ENCODE measurements at places on chromosomes 7 and 10. TPM values are rescaled to one million over a fixed set of nuclear protein-coding genes. Genes with fewer than 3 reads are reported as not detected.

DNA sequence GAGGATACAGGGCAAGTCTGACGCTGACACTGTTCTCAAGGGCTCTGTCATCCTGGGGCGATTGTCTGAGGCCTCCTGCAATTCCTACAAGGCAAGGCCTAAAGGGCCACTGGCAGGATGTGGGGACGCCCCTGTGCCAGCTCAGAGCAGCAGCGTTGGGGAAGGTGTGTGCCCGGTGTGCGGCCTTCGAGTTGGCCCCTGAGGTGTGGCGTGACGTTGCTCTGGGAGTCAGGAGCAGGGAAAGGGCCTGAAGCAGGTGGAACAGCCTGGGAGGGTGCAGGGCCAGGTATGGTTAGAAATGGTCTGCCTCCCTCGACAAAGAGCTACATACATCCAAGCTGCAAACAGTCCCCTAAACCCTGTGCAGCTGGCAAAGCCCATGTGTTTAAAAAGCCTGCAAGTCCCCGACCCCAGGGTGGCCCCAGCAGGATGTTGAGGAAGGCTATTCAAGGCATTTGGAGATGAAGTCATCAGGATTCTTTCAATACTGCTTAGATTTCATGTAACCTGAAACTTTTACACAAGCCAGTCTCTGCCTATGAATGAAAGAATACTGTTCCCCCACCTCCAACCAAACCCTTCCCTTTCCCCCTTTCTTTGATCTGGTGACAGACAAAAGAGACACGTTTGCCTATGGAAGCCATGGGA, 142.5 kb upstream of the TNS3 start:
- H3K36me3 ChIP-seq, result no peaks in the 10 kb centered on the region
- DNase-seq, result no peak
- no peak overlapping the region for H3K4me3 ChIP-seq
- no peaks in the 10 kb centered on the region for H3K4me1 ChIP-seq

- no peaks in the 10 kb centered on the region for H3K4me1 ChIP-seq
- H3K36me3 ChIP-seq, result no peaks in the 10 kb centered on the region
- no peak for DNase-seq
- no peak overlapping the region for H3K4me3 ChIP-seq
- H3K27ac ChIP-seq, result no peak overlapping the region
Measured at GRCh38 chr7:1761097-1761496, 91.0 kb downstream of the ELFN1 start.

DNA sequence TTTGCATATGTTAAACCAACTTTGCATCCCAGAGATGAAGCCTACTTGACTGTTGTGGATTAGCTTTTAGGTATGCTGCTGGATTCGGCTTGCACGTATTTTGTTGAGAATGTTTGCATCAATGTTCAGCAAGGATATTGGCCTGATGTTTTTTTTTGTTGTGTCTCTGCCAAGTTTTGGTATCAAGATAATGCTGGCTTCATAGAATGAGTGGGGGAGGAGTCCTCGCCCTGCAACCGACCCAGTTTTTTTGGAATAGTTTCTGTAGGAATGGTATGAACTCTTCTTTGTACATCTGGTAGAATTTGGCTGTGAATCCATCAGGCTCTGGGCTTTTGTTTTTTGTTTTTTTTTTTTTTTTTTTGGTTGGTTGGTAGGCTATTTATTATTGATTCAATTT, 147.9 kb downstream of the AHR start:
- no peak overlapping the region for H3K27ac ChIP-seq
- no peak for DNase-seq
- no peaks in the 10 kb centered on the region for H3K36me3 ChIP-seq
- H3K4me1 ChIP-seq, result no peaks in the 10 kb centered on the region
- no peak overlapping the region for H3K4me3 ChIP-seq

GRCh38 chr10:116602648-116603400, 12.1 kb downstream of the PNLIPRP1 start:
- H3K27me3 ChIP-seq, result no peaks in the 10 kb centered on the region
- DNase-seq, result peak; percentile 62
- no peaks in the 10 kb centered on the region for H3K4me1 ChIP-seq
- no peak overlapping the region for H3K4me3 ChIP-seq
- H3K36me3 ChIP-seq, result no peaks in the 10 kb centered on the region

DNA sequence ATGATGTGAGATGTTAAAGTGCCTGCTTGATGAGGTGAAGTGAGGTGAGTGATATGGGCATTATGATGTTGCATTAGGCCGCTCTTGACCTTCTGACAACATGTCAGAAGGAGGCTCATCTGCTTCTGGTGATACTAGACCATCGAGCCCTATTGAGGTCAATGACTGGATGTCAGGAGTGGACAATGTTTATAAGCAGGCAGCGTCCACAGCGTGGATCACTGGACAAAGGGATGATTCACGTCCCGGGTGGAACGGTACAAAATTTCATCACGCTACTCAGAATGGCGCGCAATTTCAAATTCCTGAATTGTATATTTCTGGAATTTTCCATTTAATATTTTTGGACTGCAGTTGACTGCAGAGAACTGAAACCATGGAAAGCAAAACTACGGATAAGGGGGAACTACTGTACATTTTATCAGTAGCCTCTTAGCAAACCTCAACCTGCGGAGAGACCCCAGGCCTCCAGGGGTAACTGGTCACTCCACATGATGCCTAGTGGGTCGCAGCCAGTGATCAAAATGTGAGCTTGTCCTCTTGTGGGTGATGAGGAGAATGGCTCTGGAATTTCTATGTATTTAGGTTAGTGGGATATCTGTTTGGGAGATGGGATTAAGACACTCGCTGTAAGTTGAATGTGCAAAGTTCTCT, 5.7 kb upstream of the ZCCHC24 start:
- no peak overlapping the region for H3K27ac ChIP-seq
- no peak overlapping the region for H3K4me3 ChIP-seq
- H3K36me3 ChIP-seq, result no peaks in the 10 kb centered on the region
- no peak for DNase-seq
- no peaks in the 10 kb centered on the region for H3K27me3 ChIP-seq

GRCh38 chr7:195010-195829, 2.8 kb downstream of the FAM20C start:
- H3K27me3 ChIP-seq, result no peaks in the 10 kb centered on the region
- no peak for DNase-seq
- H3K27ac ChIP-seq, result no peak overlapping the region
- H3K4me1 ChIP-seq, result no peaks in the 10 kb centered on the region
- no peak overlapping the region for H3K4me3 ChIP-seq

DNA sequence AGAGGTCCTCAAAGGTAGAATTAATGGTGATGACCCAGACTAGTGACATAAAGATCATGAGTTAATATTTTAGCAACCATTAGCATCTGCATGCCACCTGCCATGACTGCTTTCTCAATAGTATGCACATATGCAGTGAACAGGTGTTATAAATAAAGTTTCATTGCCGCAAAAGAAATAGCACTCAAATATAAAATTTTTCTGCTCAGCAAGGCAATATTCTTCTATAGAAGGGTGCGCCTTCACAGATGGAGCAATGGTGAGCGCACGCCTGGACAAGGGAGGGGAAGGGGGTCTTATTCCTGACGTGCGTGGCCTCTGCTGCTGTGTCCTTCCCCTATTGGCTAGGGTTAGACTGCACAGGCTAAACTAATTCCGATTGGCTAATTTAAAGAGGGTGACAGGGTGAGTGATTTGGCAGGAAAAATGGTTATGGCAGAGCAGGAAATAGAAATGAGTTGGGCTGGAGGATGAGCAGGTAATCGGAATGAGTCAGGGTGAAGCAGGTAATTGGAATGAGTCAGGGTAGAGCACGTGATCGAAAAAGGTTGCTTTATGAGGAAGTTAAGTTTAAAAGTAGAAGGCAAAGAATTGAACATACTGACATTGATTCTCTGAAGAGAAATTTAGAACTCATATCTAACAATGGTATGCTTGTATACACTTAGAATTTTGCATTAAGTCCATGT, 24.7 kb upstream of the TRIM24 start:
- H3K4me1 ChIP-seq, result no peaks in the 10 kb centered on the region
- no peak overlapping the region for H3K4me3 ChIP-seq
- no peak overlapping the region for H3K27ac ChIP-seq
- H3K27me3 ChIP-seq, result no peaks in the 10 kb centered on the region
- DNase-seq, result no peak
- no peaks in the 10 kb centered on the region for H3K36me3 ChIP-seq

DNA sequence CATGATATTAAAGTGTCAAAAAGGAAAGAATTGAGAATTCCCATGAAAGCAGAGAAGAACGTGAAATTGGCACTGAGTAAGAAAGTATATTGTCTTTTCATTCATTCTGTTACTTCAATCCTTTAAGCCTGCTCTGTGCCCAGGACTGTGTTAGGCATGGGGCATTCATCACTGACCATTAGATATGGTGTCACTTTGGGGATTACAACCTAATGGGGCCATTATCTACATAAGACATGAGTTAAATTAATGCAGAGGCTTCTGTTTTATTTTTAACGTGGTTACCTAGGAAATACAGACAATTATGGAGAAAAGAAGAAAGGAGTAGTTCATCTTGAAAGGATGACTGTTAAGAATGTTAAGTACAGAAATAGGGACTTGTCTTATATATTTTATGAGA, 163.5 kb upstream of the LRGUK start:
- DNase-seq, result no peak
- no peaks in the 10 kb centered on the region for H3K4me1 ChIP-seq
- no peak overlapping the region for H3K27ac ChIP-seq

DNA sequence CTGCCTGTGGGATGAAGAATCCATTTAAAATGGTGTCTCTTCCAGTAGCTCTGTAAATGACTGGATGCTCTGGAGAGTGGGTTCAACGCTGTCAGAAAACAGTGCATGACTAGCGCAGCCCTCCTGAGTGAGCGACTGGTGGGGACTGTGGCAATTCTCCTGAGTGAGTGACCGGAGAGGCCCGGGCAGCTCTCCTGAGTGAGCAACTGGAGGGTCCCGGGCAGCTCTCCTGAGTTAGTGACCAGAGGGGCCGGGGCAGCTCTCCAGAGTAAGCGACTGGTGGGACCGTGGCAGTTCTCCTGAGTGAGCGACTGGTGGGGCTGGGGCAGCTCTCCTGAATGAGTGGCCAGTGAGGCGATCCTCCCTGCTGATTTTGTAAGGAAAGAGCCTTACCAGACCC, 85.5 kb downstream of the WDR37 start:
- no peaks in the 10 kb centered on the region for H3K36me3 ChIP-seq
- H3K4me1 ChIP-seq, result no peaks in the 10 kb centered on the region
- no peaks in the 10 kb centered on the region for H3K27me3 ChIP-seq
- DNase-seq, result no peak
- no peak overlapping the region for H3K4me3 ChIP-seq

DNA sequence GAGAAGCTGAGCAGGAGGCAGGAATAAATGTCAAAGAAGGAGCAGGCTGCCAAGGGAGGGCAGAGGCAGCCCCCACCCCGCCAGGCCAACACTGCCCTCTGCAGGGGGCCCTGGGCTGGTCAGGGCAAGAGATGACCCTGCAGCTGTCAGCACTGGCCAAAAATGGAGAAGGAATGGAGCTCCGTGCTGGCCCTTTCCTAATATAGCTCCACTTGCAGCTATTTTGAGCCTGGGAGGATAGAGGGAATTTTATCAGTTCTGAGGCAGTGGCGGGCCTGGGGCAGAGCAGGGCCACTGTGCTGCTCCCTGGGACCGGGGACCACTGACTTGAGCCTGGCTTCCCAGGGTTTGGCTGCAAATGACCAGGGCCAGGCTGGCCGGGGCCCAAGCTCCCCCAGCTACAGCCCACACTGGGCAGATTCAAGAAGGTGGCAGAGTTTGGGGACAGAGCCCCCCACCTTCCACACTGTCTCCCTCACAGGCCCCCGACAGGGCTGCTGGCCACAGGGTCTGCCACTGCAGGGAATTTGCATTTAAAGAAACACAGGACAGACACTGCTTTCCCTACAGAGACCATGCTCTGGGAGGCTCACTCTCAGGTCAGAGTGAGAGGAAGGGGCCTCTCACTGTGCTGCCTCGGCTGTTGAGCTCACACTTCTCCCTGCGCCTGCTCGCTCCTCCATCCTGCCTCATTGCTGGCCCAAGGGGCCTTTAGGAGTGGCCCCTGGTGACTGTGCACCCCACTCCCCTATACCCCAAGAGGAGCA, 16.2 kb downstream of the LDB3 start:
- DNase-seq, result no peak
- no peak overlapping the region for H3K27ac ChIP-seq
- no peaks in the 10 kb centered on the region for H3K36me3 ChIP-seq
- H3K4me3 ChIP-seq, result no peak overlapping the region
- H3K4me1 ChIP-seq, result no peaks in the 10 kb centered on the region

GRCh38 chr7:66157060-66157459, 42.4 kb downstream of the CRCP start:
- H3K4me3 ChIP-seq, result no peak overlapping the region
- no peaks in the 10 kb centered on the region for H3K36me3 ChIP-seq
- no peaks in the 10 kb centered on the region for H3K27me3 ChIP-seq
- no peak for DNase-seq

DNA sequence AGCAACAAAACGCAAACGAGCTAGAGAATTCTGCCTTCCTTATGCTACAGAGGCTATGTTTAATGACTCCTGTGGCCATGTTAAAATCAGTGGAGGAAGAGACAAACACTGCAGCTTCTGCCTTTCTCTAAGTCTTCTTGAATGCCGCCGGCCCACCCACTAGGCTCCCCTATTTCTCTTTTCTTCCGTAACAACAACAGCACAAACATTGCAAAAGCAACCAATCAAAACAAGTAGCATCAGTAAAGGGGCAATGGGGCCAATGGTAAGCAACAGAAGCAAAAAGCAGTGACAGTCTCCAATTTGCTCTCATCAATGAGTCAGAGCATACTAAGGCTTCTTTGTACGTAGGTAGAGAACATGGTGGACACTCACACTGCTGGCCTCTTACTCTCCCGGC, 26.8 kb downstream of the DNAJC1 start:
- no peak overlapping the region for H3K27ac ChIP-seq
- DNase-seq, result no peak
- no peaks in the 10 kb centered on the region for H3K27me3 ChIP-seq
- H3K36me3 ChIP-seq, result no peaks in the 10 kb centered on the region
- H3K4me1 ChIP-seq, result peaks cover 19% of the 10 kb centered on the region

DNA sequence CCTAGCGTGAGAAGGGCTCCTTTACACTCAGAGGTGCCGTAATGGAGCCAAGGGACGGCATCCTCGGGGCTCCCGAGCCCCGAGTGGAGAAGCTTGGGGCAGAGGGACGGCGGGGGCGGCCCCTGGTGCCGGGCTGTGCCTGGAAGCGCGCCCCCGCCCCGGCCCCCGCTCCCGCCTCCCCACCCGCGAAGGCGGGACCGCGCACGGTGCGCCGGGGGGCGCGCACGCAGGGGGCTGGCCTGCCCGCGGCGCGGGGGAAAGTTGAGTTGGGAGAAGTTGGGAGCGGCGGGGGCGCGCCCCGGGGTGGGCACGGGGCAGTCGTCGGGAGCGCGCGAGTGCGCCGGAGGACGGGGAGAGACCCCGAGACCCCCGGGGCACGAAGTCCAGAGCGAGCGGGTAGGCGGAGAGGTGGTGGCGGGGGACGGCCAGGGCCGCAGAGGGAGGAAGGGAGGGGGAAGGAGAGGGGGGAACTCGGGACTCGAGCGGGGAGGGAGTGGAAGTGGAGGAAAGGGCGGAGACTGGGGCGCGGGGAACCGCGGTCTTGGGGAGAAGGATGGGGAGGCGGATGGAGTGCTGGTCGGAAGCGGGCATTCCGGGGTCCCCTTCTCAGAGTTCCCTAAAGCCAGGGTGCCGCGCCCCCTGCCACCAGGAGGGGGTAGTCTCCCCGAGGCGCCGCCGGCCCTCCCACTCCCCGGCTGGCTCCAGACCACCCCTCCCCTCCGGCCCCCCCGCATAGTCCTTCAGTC, at the start of gene SLC4A2:
SLC4A2 (plus strand) TSS at position 223 of the 746 bp plus-strand sequence. CDS start 2,399 bp downstream, outside the sequence.
- H3K36me3 ChIP-seq, result no peaks in the 10 kb centered on the region
- peak within 1 kb of the TSS; percentile 98 for H3K27ac ChIP-seq
- DNase-seq, result peak; percentile 88
- peaks cover 24% of the 10 kb centered on the region for H3K4me1 ChIP-seq

TSPAN33 gene
- total RNA-seq, result 6.9 TPM

BCL7B gene
- total RNA-seq, result 16.5 TPM

TRIM74 gene
- total RNA-seq, result 1.3 TPM

HOXA1 gene
- total RNA-seq, result 0.12 TPM

CHN2 gene
- 19.6 TPM for total RNA-seq

FAM25C gene
- not detected for total RNA-seq

OGDHL gene
- 4.7 TPM for total RNA-seq

ADARB2 gene
- 1.6 TPM for total RNA-seq

All from pancreas (tissue), 10 donors.